ENCODE measurements at places on chromosomes 7 and 10.

DNA sequence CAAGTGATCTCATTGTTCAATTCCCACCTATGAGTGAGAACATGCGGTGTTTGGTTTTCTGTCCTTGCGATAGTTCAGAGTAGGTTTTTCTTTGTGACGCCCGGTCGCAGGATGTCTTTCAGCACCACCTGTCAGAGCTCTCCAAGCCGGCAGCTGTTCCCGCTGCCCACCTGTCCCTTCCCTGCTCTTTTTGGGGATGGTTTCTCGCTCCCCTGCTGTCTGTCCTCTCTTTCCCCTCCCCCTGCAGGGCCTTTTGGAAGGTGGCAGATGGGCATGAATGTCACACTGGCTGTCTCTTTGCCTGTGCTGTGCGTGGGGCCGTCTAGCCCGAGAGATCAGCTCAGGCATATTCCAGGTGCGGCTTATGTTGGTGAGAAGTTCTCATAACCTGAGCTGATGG is 137.0 kb downstream of the GRK5 start:
- no peak for DNase-seq

GRCh38 chr7:79930604-79931003 is 204.0 kb upstream of the GNAI1 start:
- no peak for DNase-seq

DNA sequence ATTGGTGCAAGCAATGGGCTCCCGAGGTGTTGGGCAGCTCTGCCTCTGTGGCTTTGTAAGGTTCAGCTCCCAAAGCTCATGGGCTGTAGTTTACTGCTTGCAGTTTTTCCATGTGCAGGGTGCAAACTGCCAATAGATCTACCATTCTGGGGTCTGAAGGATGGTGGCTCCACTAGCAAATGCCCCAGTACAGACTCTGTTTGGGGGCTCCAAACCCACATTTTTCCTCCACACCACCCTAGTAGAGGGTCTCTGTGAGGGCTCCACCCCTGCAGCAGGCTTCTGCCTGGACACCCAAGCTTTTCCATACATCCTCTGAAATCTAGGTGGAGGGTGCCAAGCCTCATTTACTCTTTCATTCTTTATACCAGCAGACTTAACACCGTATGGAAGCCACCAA is 17.4 kb upstream of the ZNF37A start:
- no peak for DNase-seq

- no peak for DNase-seq
Measured at GRCh38 chr7:155219947-155220769, 77.5 kb upstream of the INSIG1 start.

DNA sequence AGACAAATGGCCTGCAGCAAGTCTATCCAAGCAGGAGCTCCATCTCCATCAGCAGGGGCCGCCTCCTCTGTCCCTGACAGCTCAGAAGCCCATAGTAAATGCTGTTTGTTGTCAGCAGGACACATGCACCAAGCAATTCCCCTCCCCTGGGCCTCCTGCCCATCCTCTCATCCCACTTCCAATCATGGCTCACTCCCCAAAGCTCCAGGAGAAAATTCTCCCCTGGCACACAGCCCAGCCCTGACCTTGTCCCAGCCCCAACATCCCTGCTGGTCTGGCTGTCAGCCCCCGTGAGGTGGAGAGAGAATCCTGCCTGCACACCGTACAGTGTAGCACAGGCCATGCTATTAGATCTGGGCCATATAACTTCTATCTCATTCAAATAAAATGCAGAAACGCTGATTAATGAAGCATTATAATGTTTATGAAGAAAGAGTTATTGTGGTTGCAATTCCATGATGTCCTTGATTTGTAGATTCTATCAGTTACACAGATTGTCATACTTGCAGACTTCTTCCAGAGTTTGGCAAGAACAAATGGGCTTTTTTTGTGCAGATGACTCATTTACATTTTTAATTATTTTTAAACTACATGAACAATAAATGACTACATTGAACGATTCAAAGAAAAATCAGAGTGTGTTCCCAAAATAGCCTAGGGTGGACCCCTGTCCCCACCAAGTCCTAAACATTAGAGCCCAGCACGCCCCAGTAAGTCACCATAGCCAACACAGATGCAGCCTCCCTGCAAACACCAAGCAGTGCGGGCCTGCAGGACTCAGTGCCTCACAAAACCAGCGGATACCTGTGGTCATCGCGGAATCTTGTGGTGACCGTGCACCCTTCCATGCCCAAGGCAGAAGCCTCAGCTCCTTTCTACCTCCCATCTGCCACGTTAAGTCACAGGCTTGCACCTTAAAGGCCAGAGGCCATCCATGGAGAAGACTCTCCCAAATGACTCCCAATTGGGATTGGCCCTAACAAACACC is 70.1 kb downstream of the COBL start:
- DNase-seq = no peak

GRCh38 chr10:112203328-112204076 is 19.9 kb upstream of the GPAM start:
- DNase-seq = no peak

DNA sequence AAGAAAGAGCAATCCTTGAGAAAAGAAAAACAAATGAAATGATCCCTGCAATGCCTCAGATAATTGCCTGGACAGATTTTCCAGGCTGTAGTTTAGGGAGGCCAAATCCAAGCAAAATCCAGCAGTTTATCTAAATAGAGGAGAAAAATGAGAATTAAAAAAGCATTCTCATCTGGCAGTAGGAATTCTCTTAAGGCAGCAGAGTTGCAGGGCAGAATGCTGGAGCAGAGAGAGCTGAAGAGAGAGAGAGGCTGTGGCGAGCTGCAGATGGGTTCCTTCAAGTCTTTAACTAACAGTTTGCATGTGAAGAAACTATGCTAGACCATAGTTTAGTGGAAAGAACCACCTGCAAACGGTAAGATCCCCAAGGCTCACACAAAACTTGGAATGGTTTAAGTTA is 6.0 kb upstream of the LIPA start:
- DNase-seq = no peak

GRCh38 chr7:85480666-85481065 is 293.8 kb upstream of the SEMA3D start:
- DNase-seq = no peak
